ENCODE measurements at places on chromosomes 2 and 18. TPM values are rescaled to one million over a fixed set of nuclear protein-coding genes. Genes with fewer than 3 reads are reported as not detected.

DNA sequence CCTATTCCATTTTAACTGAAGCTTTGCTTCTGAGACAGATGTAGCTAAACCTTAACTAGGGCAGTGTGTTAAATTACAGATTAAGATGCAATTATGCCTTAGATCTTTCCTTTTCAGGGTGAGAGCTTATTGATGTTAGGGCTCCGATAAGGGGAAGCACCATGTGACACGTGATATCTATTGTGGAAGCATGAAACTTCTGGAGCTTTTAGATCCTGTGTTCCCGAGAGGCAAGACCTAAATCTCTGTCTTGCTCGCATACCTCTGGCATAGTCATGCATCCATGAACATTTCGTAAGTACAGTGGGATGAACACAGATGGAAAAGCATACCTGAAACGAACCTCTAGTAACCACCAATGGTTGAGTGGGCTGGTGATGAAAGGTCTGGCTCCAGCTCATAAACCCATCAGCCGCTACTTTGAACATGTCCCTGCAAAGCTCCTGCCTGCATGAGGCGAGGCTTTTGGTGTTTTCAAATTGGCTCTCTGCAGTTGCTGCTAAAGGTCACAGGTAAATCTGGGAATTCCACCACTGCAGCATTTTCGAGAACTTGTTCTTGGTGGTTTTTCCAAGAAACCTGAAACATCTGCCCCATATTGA lies 3.7 kb upstream of the NRP2 start:
- DNase-seq, result no peak

The GPR75 gene
- total RNA-seq, result 1.1 TPM

GRCh38 chr18:8657050-8657820 lies 48.0 kb downstream of the RAB12 start:
- no peak for DNase-seq

GRCh38 chr18:22800551-22800951 lies 132.6 kb upstream of the RBBP8 start:
- peak; percentile 23 for DNase-seq

DNA sequence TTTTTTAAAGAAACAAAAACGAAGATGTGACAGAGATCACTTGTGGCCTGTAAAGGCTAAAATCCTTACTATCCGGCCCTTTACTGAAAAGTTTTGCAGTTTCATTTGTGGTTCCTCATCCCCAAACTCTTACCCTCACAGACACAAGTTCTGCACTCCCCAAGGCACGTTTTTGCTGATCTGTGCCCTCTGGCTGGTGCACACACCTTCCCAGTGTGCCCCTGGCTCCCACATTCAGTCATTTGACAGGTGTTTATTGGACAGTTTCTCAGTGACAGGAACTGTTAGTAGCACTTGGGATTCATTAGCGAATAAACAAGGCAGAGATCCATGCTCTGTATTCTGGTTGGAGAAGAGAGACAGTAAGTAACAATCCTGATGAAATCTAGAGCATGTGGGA lies 22.8 kb downstream of the ZAP70 start:
- DNase-seq, result no peak

The GTF3C2 gene
- total RNA-seq, result 48.4 TPM

DNA sequence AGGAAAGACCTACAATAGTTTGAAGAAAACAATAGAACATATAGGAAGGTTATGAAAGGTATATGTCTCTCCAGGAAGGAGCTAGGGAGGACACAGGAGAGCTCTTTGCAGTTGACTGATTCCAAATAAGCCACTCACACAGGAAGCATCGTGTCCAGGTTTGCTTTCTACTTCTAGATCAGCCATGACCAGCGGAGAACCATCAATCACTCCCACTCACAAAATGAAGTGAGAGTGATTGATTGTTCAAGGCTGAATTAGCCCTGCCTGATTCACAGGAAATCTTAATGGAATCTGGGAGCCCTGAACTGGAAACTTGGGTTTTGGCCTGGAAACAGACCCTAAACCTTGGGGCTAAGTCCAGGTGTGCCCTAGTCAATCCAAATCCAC lies 1292.2 kb upstream of the ZEB2 start:
- no peak for DNase-seq

GRCh38 chr2:151206446-151206968 lies 55.2 kb downstream of the RBM43 start:
- no peak for DNase-seq

The AKAIN1 gene
- not detected for total RNA-seq

The HOXD10 gene
- 1.9 TPM for total RNA-seq

The CERS6 gene
- 56.7 TPM for total RNA-seq

All from colonic mucosa (tissue), 4 donors.